Brain pericyte (primary cell): ENCODE measurements at places on chromosomes 13 and 19.

DNA sequence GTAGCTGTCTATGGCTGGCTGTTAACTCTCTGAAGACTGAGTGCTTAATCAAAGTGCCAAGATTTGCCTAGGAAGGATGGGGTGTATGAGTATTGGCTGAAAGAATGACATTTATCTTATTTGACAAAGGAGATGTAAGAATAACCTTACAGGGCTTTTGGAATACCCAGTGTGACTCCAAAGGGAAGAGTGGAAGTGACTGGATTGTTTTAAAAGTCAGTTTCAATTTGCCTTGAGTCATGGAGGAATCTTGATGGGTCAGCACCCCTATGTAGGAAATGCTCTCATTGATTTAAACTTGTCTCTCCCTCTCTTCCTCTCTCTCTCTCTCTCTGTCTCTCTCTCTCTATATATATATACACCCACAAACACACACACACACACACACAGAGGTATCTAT, 118.4 kb upstream of the CLDN10 start:
- no peak for DNase-seq

DNA sequence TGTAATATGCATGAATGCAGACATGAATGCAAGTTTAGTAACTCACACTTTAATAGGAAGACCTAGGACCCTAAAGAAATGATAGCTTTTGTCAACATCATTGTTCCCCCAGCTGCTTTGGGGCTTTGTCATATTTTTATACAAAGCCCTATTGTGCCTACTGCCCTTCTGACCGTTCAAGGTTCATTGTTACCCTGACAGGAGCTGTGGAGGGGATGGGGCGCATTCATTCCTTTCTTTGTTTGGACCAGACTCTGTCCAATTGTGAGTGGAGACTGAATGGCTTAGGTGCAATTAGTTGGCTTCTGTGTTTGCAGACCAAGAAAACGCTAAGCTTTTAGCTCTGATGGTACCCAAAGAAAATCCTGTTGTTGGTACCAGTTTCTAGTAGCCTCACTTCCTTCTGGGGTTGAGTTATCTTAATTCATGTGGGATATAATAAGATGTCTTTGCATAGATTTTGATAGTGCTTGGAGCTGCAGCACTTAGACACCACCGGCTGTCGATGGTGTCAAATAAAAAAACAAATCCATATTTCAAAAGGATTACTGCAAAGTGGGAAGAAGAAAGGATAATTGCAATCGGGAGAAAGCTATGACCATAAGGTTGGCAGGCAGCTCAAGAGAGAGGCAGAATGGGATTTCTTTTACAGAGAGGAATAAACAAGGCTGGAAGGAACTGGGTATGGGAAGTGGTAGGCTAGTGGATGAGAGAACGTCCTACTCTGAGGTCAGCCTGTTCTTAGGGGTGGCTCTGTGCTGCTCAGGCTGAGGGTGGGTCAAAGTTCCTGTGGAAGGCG, 133.9 kb upstream of the TMTC4 start:
- no peak for DNase-seq

GRCh38 chr13:85277748-85278147, 521.5 kb downstream of the SLITRK6 start:
- DNase-seq: no peak

DNA sequence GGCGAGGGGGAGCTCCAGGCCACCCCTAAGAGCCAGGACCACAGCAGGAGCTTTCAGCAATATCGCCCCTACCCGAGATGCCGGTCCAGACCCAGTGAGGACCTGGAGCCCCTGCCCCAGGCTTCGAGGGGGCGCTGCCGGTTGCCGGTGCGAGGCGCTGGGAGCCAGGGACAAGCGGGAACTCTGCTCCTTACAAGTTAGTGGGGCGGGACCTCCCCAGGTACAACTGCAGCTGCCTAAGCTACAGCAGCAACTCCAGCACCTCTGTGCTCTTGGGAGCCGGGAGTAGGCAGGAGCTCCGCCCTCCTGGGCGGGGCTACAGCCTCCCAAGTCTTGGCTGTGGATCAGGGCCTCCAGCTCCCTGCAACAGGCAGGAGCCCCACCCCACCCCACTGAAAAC, 15.2 kb upstream of the TSC22D1 start:
- no peak for DNase-seq

DNA sequence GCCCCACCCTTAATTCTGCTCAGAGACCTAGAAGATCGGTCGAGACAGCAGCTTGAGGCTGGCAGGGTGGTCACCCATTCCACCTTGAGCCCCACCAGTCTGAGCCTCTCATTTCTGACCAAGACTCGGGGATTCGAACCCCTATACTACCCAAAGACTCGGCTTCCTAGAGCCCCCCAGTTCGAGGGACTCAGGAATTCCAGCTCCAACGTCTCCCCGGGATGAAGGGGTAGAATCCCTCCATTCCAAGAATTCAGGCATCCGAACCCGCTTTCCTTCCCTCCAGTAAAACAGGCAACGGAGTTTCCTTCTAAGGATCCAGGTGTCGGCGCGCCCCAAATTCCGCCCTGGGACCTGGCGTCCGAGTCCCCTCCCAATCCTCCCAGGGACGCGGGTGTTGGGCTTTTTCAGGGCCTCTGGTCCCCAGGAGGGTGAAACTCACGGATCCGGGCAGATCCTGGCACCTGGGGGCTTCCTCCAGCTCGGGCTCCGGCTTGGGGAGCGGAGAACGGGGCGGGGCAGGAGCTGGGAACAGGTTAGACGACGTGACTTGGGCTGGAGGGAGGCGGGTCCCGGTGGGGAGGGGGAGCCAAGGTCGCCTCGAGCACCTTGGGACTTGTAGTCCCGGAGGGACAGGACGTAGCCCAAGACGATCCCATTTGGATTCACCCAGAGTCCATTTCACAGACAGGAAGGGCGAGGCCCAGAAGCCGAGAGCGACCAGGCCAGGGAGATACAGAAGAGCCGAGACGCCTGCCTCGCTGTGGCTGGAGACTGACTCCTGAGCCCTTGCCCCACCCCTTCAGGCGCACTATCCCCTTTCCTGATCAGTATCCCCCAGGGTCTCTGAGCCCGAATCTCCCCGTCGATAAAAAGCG, at the start of gene PPP1R13L:
TSS of gene PPP1R13L (minus strand) at position 513 of the 878 bp plus-strand sequence. CDS start 6,751 bp downstream, outside the sequence.
- DNase-seq: no peak

- DNase-seq: no peak
These were observed 23.8 kb downstream of the TEX101 start for GRCh38 chr19:43438291-43439031.

DNA sequence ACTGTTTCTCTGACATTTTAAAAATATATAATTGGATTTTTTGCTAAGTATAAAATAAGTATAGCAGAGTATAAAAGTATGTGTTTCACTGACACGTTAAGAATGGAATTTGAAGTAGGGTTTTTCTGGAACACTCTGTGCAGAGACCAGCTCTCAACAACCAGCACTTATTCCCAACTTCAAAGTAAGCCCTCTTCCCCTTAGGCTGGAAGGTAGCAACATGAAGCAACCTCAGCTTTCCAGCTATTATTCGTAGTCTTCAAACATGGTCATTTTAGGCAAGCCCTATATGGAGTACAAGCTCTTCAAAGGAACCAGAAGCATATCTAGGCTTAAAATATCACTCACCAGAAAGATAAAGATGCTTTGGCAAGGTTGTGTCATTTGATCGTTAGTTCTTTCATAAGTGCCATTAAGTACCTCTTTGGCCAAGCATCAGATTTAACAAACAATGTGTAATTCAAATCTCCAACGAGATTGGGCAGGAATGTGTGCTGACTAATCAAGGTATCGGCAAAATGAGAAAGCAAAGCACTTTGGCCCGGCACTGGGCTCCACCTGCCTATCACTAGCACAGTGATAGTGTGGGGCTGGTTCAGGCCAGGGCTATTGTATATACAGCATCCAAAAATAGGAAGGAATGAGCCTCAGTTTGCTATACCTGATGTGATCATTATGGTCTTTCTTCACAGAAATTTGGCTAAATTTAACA, 95.9 kb upstream of the FREM2 start:
- DNase-seq: no peak

DNA sequence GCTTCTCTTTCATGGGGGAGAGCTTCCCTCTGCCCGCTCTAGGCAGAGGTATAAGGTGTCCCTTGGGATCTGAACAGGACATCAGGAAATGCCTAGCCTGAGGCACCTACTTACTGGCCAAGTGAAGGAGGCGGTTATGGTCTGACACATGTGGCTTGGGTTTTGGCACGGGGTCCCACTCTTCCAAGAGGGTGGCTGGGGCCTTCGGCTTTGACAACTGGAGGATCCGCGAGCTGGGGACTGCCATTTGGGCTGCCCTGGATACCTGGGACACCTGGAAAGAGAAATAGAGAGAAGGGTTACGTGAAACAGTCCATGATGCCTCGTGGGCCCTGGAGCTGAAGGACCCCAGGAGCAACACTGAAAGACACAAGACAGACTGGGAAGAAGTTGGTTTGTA, 22.4 kb upstream of the MIER2 start:
- no peak for DNase-seq

GRCh38 chr13:105774739-105775460, 760.6 kb downstream of the EFNB2 start:
- no peak for DNase-seq

- no peak for DNase-seq
These were observed 10.8 kb downstream of the CRYL1 start for GRCh38 chr13:20514866-20515265.

DNA sequence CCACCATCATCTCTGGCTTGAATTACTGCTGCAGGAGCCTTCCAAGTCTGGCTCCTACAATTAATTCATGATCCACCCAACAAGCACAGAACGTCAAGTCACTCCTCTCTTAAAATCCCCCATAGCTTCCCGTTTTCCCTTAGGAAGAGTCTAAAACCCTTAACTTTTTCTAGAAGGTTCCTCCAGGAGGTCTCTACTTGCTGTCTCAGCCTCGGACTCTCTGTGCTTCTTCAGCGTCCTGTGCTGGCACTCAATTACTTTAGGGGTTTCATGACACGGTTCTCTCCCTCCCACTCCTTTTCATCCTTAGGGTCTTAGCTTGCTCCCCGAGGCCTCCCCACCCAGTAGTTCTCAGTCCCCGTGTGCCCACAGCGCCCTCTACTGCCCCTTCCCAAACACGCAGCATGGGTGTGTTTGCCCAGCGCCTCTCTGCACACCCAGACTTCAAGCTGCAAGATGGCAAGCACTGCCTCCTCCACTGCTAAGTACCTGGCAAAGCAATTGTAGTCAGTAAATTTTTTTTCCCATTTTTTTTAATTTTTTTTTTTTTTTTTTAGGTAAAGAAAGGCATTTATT, 25.8 kb upstream of the MAP3K10 start:
- no peak for DNase-seq

GRCh38 chr13:93477238-93477637, 250.6 kb downstream of the GPC6 start:
- no peak for DNase-seq

GRCh38 chr19:38319421-38320258, at the start of gene KCNK6:
Gene KCNK6, plus strand, starts transcription at chr19:38319845. Its CDS starts 106 bp downstream, at chr19:38319951.
- DNase-seq: no peak

GRCh38 chr19:30978639-30979038, 370.6 kb downstream of the TSHZ3 start:
- no peak for DNase-seq

DNA sequence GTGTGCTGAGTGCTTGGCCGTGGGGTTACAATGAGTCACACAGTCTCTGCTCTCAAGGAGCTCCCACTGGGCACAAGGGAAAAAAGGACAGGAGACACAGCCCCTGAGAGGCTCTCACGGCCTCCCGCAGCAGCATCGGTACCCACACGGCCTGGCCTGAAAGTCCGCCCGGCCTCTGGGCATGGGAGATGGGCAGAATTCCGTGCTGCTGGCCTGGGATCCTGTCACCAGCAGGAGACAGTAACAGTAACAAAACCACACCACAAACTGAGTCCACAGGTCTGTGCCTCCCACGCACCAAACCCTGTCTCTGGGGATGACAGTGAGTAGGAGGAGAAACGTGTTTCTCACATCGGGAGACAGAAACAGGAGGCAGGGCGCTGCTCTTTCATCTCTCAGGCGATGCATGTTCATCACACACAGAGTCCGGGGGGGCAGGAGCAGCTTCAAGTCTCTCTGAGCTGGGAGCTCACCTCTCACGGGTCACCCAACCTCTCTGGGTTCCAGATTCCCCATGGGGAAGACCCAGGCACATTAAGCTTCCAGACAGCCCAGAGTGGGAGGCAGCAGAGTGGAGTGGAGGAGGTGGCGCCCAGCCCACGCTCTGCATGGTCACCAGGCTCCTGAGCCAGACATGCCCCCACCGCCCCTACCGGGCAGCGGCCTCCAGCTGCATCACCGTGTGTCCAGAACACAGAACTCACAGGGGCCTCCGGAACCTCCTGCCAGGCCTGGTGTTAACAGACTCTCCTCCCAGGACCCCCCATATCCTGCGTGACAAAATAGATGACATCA, 124.7 kb upstream of the VSTM2B start:
- DNase-seq: no peak

DNA sequence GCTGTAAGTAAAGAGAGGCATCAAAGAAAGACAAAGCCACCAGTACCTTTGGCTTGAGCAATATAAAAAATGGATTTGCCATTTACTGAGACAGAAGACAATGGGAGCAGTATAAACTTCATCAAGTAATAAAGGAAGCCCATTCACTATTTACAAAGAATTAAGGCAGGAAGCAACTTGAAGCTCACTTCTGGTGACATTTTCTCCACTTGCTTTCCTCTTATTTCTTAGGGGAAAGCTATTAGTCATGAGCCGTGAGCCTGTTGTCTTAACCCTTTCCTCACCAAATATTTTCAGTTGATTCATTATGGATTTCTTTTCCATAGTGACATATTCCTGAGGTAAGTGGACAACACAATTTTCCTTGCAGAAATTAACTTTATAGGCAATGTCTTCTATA, 156.8 kb downstream of the DNAJC3 start:
- no peak for DNase-seq

DNA sequence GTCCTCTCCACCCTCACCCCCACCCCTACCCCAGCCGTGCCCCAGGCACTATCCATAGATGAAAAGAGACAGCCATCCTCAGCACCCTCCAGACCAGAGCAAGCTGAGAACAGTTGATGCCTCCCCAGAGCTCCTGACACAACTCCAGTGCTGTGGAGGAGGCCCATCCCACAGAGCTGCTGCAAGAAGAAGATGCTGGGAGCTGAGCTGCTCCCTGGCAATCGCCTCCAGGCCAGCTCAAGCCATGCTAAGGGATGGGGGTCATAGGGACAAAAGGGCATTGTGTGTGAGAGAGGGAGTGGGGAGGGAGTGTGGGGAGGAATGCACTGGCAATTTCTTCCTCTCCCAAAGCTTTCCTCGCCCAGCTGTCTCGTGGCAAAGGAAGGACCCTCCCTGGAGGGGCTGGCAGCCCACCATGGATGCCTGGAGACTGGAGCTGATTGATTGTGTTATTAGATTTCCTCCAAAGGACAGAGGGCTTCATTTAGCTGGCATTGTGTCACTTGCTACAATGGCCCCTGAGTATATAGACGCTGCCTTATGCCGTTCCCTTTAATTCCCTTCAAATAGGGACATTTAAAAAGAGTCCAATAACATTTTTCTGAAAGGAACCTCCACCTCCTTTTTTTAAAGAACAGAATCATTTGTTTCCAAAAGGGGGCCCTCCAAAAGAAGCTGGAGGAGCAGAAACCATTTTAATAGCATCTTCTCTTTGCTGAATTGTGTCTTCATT, 476.4 kb downstream of the FOXO1 start:
- no peak for DNase-seq

GRCh38 chr13:106034201-106034600, 501.3 kb downstream of the EFNB2 start:
- no peak for DNase-seq

- DNase-seq: no peak
These were observed 204.3 kb downstream of the DNAJC15 start for GRCh38 chr13:43227721-43228120.
